Stomach (tissue), 19 donors: ENCODE measurements at places on chromosomes 2 and 18. TPM values are rescaled to one million over a fixed set of nuclear protein-coding genes. Genes with fewer than 3 reads are reported as not detected.

Gene FAM161A
- polyA plus RNA-seq, result 4.7 TPM

GRCh38 chr2:134108113-134108512, 145.8 kb upstream of the MGAT5 start:
- no peak overlapping the region for H3K4me3 ChIP-seq
- H3K36me3 ChIP-seq, result no peaks in the 10 kb centered on the region
- no peaks in the 10 kb centered on the region for H3K27me3 ChIP-seq
- no peak for DNase-seq
- peaks cover 5% of the 10 kb centered on the region for H3K4me1 ChIP-seq

Gene HTR2B
- polyA plus RNA-seq, result not detected

- H3K27ac ChIP-seq, result no peak overlapping the region
- H3K27me3 ChIP-seq, result no peaks in the 10 kb centered on the region
- no peak overlapping the region for H3K4me3 ChIP-seq
- H3K36me3 ChIP-seq, result no peaks in the 10 kb centered on the region
These were observed 99.0 kb downstream of the NCK2 start for GRCh38 chr2:105843476-105844374.

DNA sequence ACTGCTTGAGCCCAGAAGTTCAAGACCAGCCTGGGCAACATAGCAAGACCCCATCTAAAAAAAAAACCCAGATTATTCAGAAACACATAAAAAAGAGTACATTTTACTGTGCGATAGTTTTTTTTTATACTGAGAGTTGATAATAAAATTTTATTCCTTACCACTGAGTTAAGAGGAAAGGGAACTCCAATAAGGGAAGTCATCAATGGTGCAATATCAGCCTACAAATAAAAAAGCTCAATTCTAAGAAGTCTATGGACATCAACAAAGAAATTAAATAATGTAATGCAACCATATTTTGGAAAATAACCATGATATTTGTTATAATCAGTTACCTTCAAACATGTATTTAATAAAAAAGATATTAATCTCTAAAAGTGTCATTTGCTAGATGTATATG, 46.6 kb downstream of the PIGN start:
- H3K4me3 ChIP-seq, result no peak overlapping the region
- no peak overlapping the region for H3K27ac ChIP-seq
- DNase-seq, result no peak
